Mesothelial cell of epicardium (in vitro differentiated cells): ENCODE measurements at places on chromosomes 5 and 9. TPM values are rescaled to one million over a fixed set of nuclear protein-coding genes. Genes with fewer than 3 reads are reported as not detected.

- DNase-seq: no peak
Observed at GRCh38 chr9:3458806-3459475, 66.9 kb downstream of the RFX3 start.

DNA sequence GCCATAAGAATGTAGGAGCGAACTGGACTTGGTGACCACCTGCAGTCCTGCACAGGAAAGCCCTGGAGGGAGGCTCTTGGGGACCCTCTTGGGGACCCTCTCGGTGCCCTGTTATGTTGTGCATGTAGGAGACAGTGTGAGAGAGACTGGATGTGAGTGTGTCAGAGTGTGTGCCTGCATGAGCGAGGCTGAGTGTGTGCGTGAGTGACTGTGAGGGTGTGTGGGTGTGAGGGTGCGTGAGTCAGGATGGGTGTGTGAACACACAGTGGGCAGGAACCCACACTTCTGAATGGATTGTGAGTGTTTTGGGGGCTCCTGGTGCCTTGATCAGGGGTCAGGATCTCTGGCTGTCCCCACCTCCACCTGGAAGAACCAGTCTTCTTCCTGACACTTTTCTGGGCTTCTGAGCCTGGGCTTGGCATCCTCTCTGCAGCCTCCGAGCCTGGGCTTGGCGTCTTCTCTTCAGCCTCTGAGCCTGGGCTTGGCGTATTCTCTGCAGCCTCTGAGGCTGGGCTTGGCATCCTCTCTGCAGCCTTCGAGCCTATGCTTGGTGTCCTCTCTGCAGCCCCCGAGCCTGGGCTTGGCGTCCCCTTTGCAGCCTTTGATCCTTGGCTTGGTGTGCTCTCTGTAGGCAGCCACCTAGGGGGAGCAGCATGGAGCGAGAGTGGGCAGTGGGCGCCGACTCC is 25.6 kb upstream of the ANKRD33B start:
- DNase-seq: no peak

- DNase-seq: no peak
Observed at GRCh38 chr5:39543335-39543734, 118.6 kb upstream of the DAB2 start.

DNA sequence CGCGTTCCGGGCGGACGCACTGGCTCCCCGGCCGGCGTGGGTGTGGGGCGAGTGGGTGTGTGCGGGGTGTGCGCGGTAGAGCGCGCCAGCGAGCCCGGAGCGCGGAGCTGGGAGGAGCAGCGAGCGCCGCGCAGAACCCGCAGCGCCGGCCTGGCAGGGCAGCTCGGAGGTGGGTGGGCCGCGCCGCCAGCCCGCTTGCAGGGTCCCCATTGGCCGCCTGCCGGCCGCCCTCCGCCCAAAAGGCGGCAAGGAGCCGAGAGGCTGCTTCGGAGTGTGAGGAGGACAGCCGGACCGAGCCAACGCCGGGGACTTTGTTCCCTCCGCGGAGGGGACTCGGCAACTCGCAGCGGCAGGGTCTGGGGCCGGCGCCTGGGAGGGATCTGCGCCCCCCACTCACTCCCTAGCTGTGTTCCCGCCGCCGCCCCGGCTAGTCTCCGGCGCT is at the start of gene DAPK1:
TSS of gene DAPK1 (plus strand) at position 264 of the 442 bp plus-strand sequence. CDS start 1,211 bp downstream, outside the sequence.
- peak; percentile 56 for DNase-seq

FOXI1 gene
- total RNA-seq: not detected in 3 replicates

LPAR1 gene
- total RNA-seq: 34.3 to 40.3 TPM (median 39.6 TPM) in 3 replicates

OMD gene
- not detected in 3 replicates for total RNA-seq
